Peyer's patch (tissue), 4 donors: ENCODE measurements at places on chromosomes 1 and 21. TPM values are rescaled to one million over a fixed set of nuclear protein-coding genes. Genes with fewer than 3 reads are reported as not detected.

GRCh38 chr1:75952016-75952415 lies 19.8 kb upstream of the ASB17 start:
- no peaks in the 10 kb centered on the region for H3K4me1 ChIP-seq

CNKSR1 gene
- 160 TPM for total RNA-seq

ASCL5 gene
- total RNA-seq: not detected

DNA sequence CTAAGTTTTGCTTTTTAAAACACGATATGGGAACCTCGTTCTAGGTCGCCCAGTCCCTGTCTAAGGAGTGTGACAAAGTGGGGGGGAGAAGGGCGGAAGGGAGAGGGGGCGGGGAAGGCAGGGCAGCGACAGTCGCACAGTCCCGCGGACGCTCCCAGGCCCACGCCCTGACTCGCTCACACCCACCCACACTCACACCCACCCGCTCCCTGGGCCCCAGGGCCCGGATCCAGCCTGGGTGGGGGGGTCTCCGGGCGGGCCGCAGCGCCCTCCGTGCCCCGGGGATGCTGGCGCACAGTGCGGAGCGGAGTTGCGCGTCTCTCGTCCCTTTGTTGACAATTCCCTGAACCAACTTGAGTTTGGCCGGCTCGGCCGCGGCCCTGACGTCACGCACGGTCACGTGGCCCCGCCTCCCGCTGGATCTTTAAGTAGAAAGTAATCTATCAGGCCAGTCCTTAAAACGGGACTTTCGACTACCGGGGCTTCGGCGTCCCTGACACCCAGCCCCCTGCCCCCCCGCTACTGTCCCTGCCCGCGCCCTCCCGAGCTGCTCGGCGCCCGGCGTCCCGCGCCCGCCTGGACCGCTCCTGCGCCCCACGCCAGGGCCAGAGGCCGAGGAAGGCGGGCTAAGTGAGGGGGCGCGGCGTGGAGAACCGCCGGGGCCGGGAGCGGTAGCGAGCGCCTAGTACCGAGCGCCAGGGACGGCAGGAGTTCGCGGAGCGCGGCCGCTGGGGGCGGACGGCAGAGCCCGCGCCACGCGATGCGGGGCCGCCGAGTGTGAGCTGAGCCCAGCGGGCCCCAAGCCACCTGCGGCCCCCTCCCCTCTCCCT lies at the start of gene FOXD3:
Gene FOXD3 (plus strand): TSS at position 454 of the 830 bp plus-strand sequence. CDS start 492 bp downstream, outside the sequence.
- no peaks in the 10 kb centered on the region for H3K36me3 ChIP-seq
- H3K27ac ChIP-seq: no peak within 1 kb of the TSS
- no peak for DNase-seq

- no peaks in the 10 kb centered on the region for H3K36me3 ChIP-seq
- H3K4me3 ChIP-seq: no peak overlapping the region
- no peak for DNase-seq
- H3K4me1 ChIP-seq: no peaks in the 10 kb centered on the region
These were observed 294.6 kb downstream of the TTLL7 start for GRCh38 chr1:83704350-83704749.

GRCh38 chr1:201212461-201213055 lies 21.9 kb downstream of the IGFN1 start:
- H3K27ac ChIP-seq: no peak overlapping the region
- DNase-seq: no peak
- no peaks in the 10 kb centered on the region for H3K27me3 ChIP-seq
- H3K4me1 ChIP-seq: no peaks in the 10 kb centered on the region
- H3K36me3 ChIP-seq: no peaks in the 10 kb centered on the region

GLIS1 gene
- 0.54 TPM for total RNA-seq

SLFNL1 gene
- total RNA-seq: not detected

DNA sequence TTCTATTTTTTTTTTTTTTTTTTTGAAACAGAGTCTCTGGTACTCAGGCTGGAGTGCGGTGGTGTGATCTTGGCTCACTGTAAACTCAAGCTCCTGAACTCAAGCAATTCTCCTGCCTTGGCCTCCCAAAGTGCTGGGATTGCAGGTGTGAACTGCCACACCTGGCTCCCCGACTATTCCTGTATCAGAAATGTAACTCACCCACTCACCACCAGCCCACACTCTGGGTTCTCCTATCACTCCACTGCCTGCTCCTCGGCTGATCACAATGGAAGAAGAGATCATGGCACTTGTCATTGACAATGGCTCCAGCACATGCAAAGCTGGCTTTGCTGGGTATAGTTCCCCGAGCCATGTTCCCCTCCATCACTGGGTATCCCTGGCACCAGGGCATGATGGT lies 15.9 kb downstream of the RABIF start:
- H3K4me3 ChIP-seq: no peak overlapping the region
- no peaks in the 10 kb centered on the region for H3K27me3 ChIP-seq
- H3K4me1 ChIP-seq: no peaks in the 10 kb centered on the region

DNA sequence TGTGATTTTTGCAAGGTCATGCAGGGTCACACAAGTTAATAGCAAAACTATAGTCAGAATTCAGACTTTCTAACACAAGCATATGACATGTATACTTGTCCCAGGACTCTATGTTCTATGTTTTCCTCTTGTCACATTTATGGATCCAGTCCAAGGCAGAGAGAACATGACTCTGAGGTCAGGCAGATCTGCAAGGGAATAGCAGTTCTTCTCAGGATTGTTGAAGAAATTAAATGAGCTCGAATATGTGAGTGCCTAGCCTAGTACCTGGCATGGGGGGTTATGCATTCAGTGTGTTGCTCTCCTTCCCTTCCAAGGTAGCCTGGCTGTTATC lies 9.5 kb upstream of the RPTN start:
- H3K4me1 ChIP-seq: no peaks in the 10 kb centered on the region
- H3K36me3 ChIP-seq: no peaks in the 10 kb centered on the region
- H3K27ac ChIP-seq: no peak overlapping the region
- no peak for DNase-seq

STYXL2 gene
- total RNA-seq: not detected

GRCh38 chr1:13801655-13802486 lies 101.9 kb downstream of the PRDM2 start:
- H3K27ac ChIP-seq: peak overlapping the region; percentile 87
- H3K4me3 ChIP-seq: no peak overlapping the region
- H3K4me1 ChIP-seq: no peaks in the 10 kb centered on the region
- H3K36me3 ChIP-seq: no peaks in the 10 kb centered on the region
- DNase-seq: no peak

GRCh38 chr1:183227422-183228346 lies 41.6 kb downstream of the LAMC2 start:
- H3K27ac ChIP-seq: no peak overlapping the region
- no peaks in the 10 kb centered on the region for H3K36me3 ChIP-seq
- no peaks in the 10 kb centered on the region for H3K27me3 ChIP-seq
- no peak for DNase-seq
- H3K4me1 ChIP-seq: no peaks in the 10 kb centered on the region

GRCh38 chr1:201933840-201934430 lies 12.4 kb downstream of the LMOD1 start:
- no peak overlapping the region for H3K4me3 ChIP-seq
- no peaks in the 10 kb centered on the region for H3K4me1 ChIP-seq
- H3K27ac ChIP-seq: no peak overlapping the region
- DNase-seq: no peak
- no peaks in the 10 kb centered on the region for H3K27me3 ChIP-seq
- no peaks in the 10 kb centered on the region for H3K36me3 ChIP-seq

DNA sequence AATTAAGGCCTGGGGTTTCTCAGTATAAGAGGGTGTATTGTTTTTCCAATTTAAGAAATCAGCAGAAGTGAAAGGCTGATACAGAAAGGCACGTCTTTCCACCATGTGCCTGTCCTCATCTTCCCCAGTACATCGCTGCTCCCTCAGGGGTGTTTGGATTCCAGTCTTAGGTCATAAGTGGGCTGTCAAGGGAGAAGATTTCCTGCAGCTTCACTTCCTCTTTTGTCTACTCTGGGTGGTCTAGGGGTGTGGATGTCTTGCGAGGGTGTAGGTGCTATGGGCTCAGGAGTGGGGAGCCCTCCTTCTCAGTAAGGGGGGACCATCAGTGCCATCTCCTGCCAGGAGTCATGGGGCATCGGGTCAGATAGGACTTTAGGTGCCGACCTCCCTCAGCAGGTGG lies 999.8 kb upstream of the NCAM2 start:
- no peaks in the 10 kb centered on the region for H3K36me3 ChIP-seq
- no peak overlapping the region for H3K27ac ChIP-seq
- no peak for DNase-seq
- no peaks in the 10 kb centered on the region for H3K4me1 ChIP-seq
- H3K27me3 ChIP-seq: no peaks in the 10 kb centered on the region

DNA sequence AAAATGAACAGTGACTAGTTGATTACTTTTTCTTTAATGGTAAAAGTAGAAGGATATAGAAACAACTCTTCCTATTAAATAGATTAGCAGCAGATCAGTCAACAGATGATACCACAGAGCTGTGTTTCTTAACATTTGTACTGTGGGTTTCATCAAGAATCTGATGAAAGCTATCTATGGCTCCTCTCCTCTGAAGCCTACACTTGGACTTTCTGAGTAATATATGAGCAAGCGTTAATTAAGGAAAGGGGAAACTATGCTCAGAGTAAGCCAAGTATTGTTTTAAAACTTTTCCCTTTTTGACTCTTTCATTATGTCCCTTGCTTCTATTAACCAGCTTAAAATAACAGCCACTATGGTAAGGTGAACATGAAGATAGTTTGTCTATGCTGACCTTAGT lies 10.8 kb downstream of the ARID4B start:
- no peaks in the 10 kb centered on the region for H3K4me1 ChIP-seq
- no peaks in the 10 kb centered on the region for H3K27me3 ChIP-seq
- H3K27ac ChIP-seq: no peak overlapping the region
- no peak overlapping the region for H3K4me3 ChIP-seq

- H3K27ac ChIP-seq: peak overlapping the region; percentile 90
- DNase-seq: no peak
- peak overlapping the region; percentile 91 for H3K4me3 ChIP-seq
- H3K27me3 ChIP-seq: no peaks in the 10 kb centered on the region
These were observed 598 bp upstream of the ADIPOR1 start for GRCh38 chr1:202958544-202959275.

GRCh38 chr1:223211323-223211985 lies 68.4 kb upstream of the TLR5 start:
- no peak overlapping the region for H3K4me3 ChIP-seq
- no peaks in the 10 kb centered on the region for H3K4me1 ChIP-seq
- DNase-seq: no peak
- H3K27ac ChIP-seq: no peak overlapping the region
- no peaks in the 10 kb centered on the region for H3K36me3 ChIP-seq
- no peaks in the 10 kb centered on the region for H3K27me3 ChIP-seq

DNA sequence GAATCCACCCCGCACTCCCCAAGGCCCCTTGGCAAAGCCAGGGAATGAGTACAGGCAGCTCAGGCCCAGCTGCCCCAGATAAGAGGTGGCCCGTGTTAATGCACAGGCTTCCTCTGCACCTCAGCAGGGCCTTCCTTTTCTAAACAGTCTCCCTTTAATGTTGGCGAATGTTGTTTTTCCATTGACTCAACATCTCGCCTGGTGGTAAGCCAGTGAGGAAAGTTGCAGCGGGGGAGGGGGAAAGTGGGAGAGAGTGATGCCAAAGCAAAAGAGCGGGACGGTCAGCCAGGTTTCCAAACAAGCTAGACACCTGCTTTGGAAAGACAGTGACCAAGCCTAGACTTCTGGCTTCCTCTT lies 10.3 kb upstream of the PROX1 start:
- H3K36me3 ChIP-seq: no peaks in the 10 kb centered on the region
- no peak overlapping the region for H3K27ac ChIP-seq
- no peak for DNase-seq
- no peak overlapping the region for H3K4me3 ChIP-seq

- no peak overlapping the region for H3K4me3 ChIP-seq
- no peak for DNase-seq
- H3K27ac ChIP-seq: no peak overlapping the region
- no peaks in the 10 kb centered on the region for H3K27me3 ChIP-seq
- H3K4me1 ChIP-seq: no peaks in the 10 kb centered on the region
These were observed 20.6 kb downstream of the PGBD2 start for GRCh38 chr1:248926401-248927182.

- H3K36me3 ChIP-seq: no peaks in the 10 kb centered on the region
- DNase-seq: no peak
- H3K4me3 ChIP-seq: no peak overlapping the region
These were observed 11.7 kb upstream of the CD101 start for GRCh38 chr1:116989835-116990234.

CDA gene
- not detected for total RNA-seq

DNA sequence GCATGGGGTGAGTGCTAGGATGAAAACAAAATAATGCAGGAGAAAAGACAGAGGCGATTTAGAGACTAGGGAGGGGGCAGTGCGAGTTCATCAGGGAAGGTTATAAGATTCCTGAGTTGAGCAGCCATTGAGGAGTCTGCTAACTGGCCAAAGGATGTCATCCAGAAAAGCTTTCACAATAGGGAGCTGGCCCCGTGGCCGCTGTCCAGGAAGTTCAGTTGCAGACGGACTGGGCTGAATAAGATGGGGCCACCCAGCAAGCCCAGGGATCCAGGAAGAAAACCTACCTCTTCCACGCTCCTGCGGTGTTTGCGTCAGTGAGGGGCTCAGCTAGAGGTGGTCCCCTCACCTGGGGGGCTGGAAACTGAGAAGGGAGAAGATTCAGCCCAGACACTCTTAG lies 4.0 kb upstream of the PKP1 start:
- no peak overlapping the region for H3K4me3 ChIP-seq
- H3K4me1 ChIP-seq: no peaks in the 10 kb centered on the region
- DNase-seq: no peak
- peaks cover 8% of the 10 kb centered on the region for H3K27me3 ChIP-seq
- H3K36me3 ChIP-seq: no peaks in the 10 kb centered on the region
- no peak overlapping the region for H3K27ac ChIP-seq

- no peaks in the 10 kb centered on the region for H3K36me3 ChIP-seq
- H3K4me3 ChIP-seq: no peak overlapping the region
- no peak overlapping the region for H3K27ac ChIP-seq
- no peak for DNase-seq
- peaks cover 5% of the 10 kb centered on the region for H3K4me1 ChIP-seq
- H3K27me3 ChIP-seq: no peaks in the 10 kb centered on the region
These were observed 1.9 kb downstream of the AGO1 start for GRCh38 chr1:35884934-35885333.

GRCh38 chr1:165605246-165605645 lies 25.8 kb upstream of the MGST3 start:
- H3K4me1 ChIP-seq: no peaks in the 10 kb centered on the region
- no peaks in the 10 kb centered on the region for H3K27me3 ChIP-seq
- no peaks in the 10 kb centered on the region for H3K36me3 ChIP-seq
- DNase-seq: no peak
- H3K4me3 ChIP-seq: no peak overlapping the region
